ENCODE measurements at places on chromosomes 2 and 18.

DNA sequence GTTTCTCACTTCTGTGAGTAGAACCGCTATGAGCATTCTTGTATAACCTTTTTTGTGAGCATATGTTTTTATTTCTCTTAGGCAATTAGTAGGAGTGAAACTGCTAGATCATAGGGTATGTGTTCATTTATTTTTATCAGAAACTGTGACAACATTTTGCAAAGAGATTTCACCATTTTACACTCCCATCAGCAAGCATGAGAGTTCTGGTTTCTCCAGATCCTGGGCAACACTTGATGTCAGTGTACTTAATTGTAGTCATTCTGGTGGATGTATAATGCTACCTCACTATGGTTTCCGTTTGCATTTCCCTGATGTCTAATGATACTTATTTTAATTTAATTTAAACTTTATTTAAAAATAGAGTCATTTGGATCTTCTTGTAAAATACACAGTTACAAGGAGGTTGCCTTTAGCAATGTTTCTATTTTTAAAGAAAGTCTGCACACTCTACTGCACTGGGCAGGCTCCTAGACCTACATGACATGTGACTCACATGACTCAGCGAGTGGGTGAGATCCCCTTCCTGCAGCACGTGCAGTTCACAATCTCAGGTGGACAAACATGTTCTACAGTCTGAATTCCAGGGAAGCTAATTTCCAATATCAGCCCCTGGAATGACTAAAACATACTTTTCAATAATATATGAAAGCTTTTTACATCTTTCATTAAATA is 127.0 kb upstream of the BCL2L11 start:
- no peak for DNase-seq

DNA sequence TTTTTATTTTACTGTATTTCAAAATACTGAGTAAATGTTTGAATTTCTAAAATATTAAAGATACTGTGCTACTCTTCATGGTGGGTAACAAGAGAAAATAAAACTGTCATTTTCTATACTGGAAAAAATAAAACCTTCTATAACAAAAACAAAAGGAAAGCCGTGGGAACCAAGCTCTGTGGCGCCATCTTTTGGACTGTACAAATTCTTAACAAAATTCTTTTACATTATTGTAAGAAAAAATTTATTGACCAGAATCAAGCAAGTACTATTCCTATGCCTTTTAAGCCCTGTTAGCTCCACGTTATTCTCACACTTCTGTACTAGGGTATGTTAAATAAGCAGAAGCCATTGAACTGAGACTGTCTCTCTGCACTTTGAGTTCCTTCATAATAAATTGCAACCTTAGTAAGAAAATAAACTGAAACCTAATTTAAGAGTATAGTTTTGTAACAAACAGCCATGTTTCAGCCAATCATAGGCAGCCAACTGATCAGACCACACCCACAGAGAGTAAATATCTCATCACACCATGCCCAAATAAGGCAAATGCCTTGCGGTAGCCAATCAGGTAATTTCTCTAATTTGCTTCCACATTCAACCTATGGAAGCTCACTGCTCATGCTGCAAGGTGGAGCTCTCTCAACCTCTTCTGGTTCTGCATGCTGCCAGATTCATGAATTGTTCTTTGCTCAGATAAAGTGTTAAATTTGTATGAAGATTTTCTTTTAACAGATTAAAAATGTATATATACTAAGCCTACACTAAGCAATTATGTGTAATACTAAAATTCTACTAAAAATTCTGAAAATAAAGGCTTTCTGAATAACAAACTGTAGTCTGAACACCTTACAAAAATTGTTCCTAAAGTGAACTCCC is 42.2 kb downstream of the HIBCH start:
- no peak for DNase-seq

GRCh38 chr2:105592288-105592687 is 152.4 kb upstream of the NCK2 start:
- no peak for DNase-seq

DNA sequence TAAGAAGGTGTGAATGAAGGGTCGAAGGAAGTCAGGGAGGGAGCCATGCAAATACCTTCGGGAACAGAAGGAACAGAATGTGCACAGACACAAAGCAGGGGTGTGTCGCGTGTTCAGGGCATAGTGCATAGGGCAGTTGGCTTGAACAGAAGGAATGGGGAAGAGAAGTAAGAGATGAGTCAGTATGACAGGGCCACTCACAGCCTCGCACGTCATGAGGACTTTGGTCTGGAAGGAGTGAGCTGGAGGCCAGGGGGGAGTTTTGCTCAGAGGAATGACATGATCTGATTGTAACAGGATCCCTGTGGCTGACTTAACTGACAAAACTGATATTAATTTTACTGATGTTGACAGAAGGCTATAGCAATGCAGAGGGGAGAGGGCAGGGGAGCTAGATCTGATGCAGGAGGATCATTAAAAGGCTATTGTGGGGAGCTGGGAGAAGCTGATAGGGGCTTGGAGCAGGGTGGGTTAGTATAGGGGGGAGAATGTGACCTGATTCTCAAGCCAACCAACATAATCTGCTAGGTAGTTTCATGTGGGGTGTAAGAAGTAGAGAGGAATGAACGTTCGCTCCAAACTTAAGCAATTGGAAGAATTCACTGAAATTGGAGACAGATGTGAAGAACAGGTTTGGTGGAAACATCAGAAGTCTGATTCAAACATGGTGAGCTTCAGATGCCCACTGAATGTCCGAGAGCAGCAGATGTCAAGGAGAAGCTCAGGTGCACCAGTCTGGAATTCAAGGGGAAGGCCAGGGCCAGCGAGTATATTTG is 60.4 kb upstream of the COPS8 start:
- DNase-seq: no peak

- DNase-seq: no peak
These were observed 260.9 kb downstream of the RAD51AP2 start for GRCh38 chr2:17257189-17257909.

GRCh38 chr2:157181234-157181633 is 76.3 kb upstream of the GALNT5 start:
- no peak for DNase-seq

DNA sequence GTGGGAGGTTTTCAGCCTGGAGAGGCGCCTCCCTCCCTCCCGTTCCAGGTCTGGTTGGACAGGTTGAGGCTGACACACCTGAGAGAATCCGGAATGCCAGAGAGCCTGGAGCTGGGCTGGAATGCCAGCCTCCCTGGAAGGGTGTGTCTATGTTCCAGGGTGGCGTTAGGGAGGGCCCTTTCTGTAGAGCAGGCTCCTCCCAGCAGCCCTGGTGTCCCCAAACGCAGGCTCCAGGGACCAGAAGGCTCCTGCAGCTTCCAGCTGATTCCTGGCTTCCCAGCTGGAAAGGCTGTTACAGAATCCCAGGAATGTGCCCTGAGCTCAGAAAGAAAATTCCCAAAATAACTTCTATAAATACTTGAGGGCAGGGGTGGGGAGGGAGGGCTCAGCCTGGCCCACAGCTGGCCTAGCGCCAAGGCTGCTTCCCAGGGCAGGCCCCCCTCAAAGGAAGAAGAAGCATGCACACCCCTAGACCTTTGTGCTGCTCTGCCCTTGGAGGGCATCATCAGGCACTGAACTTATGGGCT is 85.4 kb downstream of the STPG4 start:
- no peak for DNase-seq

GRCh38 chr2:144505245-144505831 is 14.6 kb downstream of the ZEB2 start:
- no peak for DNase-seq

DNA sequence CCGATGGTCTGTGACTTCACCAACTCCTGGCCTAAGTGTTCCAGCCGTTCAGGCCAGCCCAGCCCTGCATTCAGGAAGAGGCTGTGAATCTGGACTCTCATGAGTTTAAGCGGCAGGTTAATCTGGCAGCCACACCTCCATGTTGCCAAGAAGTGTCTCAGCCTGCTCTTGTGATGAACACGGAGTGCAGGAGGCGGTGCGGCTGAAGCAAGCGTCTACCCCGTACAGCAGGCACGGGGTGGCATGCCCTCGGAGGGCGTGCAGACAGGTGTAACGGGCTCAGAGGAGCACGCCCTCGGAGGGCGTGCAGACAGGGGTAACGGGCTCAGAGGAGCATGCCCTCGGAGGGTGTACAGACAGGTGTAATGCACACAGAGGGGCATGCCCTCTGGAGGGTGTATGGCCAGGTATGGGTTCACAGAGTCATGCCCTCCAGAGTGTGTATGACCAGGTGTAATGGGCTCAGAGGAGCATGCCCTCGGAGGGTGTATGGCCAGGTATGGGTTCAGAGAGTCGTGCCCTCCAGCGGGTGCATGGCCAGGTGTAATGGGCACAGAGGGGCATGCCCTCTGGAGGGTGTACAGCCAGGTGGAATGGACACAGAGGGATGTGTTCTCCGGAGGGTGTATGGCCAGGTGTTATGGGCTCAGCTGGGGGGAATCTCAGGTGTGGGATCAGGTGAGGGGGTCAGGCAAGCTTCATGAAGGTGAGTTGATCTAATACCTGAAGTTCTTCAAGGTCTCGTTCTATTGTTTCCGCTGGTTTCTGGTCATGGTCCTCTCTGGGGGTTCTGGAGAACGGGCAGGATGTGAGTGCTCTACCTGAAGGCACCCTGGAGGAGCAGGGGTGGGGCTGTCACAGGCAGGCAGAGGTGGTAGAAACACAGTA is 22.6 kb downstream of the CROCC2 start:
- DNase-seq: no peak

DNA sequence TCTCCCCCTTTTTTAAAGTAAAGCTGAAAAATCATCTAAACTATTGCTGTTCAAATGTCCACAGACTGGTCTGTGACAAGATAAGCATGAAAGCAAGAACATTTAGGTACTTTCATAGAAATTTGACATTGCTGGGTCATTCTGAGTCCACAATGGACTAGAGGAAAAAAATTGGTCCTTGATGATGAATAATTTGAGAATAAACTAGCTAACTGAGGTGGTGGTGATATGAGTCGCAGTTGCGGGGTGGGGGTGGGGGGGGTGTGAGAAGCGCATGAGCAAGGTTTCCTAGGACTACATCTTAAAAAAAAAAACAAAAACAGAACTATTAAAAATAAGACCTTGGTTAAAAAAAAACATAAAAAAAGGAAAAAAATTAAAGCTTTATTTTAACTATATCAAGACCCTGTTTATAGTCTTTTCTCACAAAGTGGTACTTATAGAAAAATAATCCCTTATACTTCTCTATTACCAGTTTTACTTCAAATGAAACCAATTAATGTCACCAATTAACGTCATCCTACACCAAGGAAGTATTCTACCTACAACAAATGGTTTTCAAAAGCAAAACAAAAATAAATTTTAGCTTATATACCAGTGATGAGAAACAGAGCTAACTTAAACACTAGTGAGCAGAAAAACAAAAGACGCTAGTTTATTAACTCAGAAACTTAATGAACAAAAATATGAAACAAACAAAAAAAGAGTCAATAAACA is 88.1 kb downstream of the ASXL2 start:
- DNase-seq: no peak

DNA sequence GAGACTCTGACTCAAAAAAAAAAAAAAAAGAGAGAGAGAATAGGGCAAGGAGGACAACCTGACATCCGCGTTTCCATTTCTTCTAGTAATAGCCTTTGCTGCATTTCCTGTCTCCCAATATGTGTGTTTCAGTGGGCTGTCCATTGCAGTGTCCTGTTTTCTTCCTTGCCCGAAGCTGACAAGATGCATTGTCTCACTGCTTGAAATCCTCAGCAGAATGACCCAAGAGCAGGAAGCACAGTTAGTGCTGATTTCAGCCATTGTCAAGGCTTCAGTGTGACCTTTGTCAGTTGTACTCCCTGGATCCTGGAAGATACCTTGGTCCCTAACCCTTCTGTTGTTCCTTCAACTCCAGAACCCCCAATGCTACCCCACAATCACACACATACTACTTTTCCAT is 71.2 kb downstream of the SLC16A14 start:
- no peak for DNase-seq

DNA sequence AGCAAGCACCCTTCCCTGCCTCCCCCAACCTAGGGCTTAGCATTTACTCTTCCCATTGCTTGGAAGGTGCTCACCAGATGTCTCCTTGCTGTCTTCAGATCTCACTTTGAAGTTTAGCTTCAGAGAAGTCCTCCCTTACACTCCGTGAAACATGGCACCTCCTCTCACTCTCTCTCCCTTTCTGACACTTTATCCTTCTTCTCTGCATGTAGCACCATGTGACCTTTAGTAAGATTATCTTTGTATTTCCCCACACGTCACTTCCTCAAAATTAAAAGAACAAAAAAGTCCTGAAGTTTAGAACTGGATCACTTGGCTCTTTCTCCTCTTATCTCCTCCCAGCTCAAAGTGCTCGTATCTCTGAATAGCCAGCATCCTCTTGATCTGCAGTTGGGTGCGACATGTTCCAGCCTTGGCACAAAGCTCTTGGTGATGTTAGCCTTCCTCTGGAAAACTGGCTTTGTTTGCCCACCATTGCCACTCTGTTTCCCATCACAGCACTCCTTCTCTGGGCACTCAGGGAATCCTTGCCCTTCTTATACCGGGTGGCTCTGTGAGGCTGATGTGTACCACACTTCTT is 40.6 kb upstream of the EPAS1 start:
- DNase-seq: no peak

DNA sequence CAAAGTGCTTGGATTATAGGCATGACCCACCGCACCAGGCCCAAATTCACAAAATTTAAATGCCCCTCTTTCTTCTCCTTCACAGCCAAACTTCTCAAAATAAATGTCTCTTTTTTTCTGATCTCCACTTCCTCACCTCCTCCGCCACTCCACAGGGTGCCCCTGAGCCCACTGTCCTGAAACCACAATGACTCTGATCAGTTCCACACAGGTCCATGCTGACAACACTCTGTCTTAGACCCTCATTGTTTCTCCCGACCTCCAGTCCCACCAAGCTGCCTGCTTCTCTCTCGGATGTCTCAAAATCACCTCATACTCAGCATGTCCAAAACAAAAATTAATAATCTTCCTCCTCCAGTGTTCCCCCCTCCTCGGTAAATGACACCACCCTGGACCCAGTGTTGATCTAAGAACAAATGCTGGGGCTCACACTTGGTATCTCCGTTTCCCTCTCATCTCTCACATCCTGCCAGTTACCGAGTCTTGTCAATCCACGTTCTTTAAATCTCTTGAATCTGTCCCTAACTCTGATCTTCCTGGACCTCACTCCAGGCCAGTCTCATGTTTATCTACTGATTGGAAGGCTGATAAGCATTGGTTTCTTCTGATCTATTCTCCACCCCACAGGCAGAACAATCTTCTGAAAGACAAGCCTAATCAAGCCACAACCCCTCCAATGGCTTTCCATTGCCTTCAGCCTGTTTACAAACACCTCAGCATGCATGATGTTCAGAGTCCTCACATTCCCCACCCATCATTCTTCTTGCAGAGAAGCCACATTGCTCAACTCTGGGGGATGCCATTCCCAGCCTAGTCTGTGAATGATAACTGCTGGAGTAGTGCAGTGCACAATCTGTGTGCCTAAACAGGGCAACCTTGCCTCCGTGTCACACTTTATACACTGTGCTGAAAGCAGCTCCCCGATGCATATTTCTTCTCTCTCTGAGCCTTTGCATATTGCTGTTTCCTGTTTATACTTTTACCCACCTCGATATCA is 12.4 kb upstream of the ANKRD44 start:
- DNase-seq: no peak

- no peak for DNase-seq
These were observed 55.4 kb downstream of the BOLA3 start for GRCh38 chr2:74092275-74092674.

- no peak for DNase-seq
These were observed 3.6 kb downstream of the DIS3L2 start for GRCh38 chr2:231965102-231965501.
